Body of pancreas (tissue), 4 donors: ENCODE measurements at places on chromosomes 2 and 18. TPM values are rescaled to one million over a fixed set of nuclear protein-coding genes. Genes with fewer than 3 reads are reported as not detected.

NGEF gene
- 7.0 TPM for total RNA-seq

DNA sequence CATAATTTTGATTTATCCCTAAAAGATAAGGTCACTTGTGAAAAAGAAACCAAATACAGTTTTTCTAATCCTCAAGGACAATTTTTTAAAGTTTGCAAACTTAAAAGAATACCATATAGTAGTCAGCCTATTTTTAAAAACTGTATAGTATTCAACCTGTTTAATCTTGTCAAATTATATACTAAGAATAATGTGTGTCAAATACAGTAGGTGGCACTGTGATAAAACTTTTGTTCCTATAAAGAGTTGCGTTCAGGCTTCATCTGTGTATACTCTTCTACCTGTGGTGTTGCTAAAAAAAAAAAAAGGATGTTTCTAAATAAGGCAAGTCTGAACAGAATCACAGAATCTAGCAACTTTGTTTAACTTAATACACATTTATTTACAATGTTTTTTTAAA, 68.6 kb downstream of the CCDC138 start:
- DNase-seq, result no peak

DNA sequence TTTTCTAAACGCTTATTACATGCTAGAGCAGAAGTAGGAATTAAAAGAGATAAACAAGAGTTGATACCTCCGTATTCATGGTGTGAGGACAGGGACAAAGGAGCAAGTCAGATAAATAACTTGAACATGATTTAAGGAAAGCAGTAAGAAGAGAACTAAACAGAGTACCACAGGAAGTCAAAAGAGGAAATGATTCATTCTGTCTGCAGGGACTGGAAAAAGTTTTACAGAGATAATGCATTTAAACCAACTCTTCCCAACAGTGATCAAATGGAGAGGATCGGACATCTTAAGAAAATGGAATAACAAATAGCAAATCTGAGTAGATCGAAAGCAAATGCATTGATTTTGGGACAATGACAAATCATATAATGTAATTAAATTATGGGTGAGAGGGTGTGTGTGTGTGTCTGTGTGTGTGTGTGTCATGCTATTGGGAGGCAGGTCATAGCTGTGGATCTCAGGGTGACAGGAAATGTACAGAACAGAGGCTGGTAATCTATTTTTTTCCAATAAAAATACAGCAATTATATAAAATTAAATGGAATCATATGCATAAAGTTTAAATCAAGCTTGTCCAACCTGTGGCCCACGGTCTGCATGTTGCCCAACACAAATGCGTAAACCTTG, 113.4 kb downstream of the MC4R start:
- DNase-seq, result no peak

RIT2 gene
- not detected for total RNA-seq

GRCh38 chr2:11416186-11416585, 49.8 kb downstream of the E2F6 start:
- no peak for DNase-seq

- peak; percentile 1 for DNase-seq
Observed at GRCh38 chr2:238927746-238928519, 80.0 kb downstream of the TWIST2 start.

TNS1 gene
- total RNA-seq, result 174 TPM

GRCh38 chr2:56231361-56231760, 47.6 kb downstream of the CCDC85A start:
- no peak for DNase-seq

DNA sequence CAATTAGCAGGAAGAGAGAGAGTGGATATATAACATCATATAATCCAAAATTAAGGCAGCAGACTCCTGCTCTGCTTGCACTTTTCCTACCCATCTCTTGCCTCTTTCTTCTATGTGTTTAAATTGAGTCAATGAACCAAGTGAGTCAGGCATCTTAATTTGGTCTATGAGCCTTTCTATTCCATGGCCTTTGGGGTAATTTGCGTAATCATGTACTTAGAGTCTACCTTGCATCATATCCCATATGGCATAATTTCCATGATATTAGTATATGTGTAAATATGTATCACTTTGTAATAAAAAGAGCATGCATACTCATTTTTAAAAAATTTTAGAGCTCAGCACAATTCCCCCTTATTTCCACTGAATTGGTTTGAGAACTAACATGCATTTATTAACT, 555.2 kb downstream of the STK39 start:
- DNase-seq, result no peak

CHAC2 gene
- total RNA-seq, result 2.1 TPM

HOXD1 gene
- total RNA-seq, result not detected

- no peak for DNase-seq
Observed at GRCh38 chr2:69216535-69217332, 170.3 kb downstream of the GFPT1 start.

GRCh38 chr18:55384551-55385275, 203.3 kb downstream of the TCF4 start:
- peak; percentile 7 for DNase-seq

GRCh38 chr2:25292408-25292807, 49.3 kb downstream of the DNMT3A start:
- DNase-seq, result no peak

DNA sequence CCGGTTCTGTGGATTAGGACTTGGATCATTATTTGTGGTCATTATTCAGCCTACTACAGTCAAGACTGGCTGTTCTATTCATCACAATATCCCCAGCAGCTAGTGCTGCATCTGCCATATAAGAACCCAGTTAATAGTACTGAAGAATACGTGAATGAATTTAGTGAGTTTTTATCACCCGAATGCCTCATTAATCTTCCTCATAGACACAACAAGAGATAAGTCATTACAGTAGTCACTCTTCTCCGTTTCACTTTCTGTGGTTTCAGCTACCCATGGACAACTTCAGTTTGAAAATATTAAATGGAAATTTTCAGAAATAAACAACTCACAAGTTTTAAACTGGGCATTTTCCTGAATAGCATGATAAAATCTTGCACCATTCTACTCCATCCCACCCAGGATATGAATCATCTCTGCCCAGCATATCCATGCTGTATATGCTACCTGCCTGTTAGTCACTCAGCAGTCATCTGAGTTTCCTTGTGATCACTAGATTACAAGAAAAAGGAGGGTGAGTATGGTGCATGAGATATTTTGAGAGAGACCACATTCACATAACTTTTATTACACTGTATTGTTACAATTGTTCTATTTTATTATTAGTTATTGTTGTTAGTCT, 363.7 kb upstream of the CHAC2 start:
- DNase-seq, result no peak

DIPK1C gene
- total RNA-seq, result not detected

DNA sequence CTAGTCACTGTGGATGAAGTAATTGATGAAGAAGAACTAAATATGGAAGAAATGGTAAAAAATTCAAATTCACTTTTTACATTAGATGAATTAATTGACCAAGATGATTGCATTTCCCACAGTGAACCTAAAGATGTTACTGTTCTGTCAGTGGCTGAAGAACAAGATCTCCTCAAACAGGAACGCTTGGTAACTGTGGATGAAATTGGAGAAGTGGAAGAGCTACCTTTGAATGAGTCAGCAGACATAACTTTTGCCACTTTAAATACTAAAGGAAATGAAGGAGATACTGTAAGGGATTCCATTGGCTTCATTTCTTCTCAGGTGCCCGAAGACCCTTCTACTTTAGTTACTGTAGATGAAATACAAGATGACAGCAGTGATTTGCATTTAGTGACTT, 26.6 kb upstream of the DYSF start:
- no peak for DNase-seq

DNA sequence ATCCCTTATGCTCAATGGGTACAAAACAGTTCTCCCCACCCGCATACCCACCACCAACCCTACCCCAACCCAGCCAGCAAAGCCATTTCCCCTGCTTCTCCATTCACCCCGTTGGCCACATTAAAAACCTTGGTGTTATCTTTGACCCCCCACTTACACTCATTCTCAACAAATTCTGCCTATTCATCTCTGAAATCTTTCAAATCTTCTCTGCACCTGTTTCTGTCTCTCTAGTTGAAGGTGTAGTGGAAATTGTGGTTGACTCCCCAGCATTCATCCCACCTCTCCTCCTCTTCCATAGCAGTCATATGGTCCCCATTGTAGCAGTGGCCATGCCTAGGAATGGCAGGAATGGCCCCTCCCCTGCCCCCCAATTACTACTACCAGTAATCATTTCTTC, 20.5 kb upstream of the TET3 start:
- DNase-seq, result no peak

CAPN14 gene
- total RNA-seq, result not detected

DNA sequence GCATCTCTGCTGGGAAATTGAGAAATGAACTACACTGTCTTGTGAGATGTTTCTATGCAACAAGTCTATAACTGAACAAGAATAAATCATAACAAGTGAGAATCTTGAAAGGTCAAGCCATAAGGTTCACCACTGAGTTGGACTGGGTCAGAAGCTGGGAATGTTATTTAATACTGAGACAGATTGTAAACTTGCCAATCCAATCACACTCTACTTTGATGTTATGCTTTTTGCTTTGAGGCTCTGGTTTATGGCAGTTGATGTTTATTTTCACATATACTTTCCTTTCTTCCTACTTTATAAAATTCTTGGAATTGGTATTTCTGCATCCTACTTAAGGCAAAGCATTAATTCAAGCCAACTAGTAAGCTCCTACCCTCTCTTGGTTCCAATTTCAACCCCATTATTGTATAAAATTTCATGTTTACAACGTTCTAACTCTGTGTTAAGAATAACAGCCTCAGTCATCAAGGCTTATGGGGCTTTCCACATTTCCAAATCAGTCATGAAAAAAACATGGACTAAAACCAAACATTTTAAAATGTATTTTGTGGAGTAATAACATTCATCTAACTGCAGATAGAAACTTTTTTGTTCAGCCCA, 533.4 kb downstream of the NYAP2 start:
- DNase-seq, result no peak

LINC00305 gene
- total RNA-seq, result not detected

- DNase-seq, result no peak
Observed at GRCh38 chr18:78922856-78923255, 56.8 kb upstream of the SALL3 start.

CABYR gene
- total RNA-seq, result not detected

KIAA2012 gene
- total RNA-seq, result not detected

KCNG2 gene
- total RNA-seq, result not detected

KCNJ3 gene
- total RNA-seq, result 0.33 TPM

- DNase-seq, result no peak
Observed at GRCh38 chr2:240785424-240786335, 34.3 kb downstream of the KIF1A start.

DNA sequence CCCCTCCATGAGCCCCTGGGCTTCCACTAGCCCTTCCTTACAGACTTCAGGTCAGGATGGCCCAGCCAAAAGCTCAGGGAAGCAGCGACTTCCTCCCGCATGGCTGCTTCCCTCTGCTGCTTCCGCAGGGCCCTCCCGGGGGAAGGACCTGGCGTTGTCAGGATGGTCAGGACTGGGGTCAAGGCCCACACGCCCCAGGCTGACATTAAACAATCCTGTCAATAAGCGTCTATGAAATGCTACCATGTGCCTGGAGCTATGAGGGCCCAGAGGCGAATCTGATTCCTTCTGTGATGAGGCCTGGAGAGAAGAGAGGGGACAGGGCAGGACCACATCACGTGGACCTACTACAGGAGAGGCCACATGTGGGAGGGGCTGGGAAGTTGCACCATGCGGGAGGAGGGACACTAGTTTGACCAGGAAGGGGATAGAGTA, 17.3 kb downstream of the CYS1 start:
- DNase-seq, result no peak

RGPD4 gene
- total RNA-seq, result not detected

ADRA2B gene
- total RNA-seq, result under 0.01 TPM

RALBP1 gene
- 22.1 TPM for total RNA-seq

NTSR2 gene
- not detected for total RNA-seq

DNA sequence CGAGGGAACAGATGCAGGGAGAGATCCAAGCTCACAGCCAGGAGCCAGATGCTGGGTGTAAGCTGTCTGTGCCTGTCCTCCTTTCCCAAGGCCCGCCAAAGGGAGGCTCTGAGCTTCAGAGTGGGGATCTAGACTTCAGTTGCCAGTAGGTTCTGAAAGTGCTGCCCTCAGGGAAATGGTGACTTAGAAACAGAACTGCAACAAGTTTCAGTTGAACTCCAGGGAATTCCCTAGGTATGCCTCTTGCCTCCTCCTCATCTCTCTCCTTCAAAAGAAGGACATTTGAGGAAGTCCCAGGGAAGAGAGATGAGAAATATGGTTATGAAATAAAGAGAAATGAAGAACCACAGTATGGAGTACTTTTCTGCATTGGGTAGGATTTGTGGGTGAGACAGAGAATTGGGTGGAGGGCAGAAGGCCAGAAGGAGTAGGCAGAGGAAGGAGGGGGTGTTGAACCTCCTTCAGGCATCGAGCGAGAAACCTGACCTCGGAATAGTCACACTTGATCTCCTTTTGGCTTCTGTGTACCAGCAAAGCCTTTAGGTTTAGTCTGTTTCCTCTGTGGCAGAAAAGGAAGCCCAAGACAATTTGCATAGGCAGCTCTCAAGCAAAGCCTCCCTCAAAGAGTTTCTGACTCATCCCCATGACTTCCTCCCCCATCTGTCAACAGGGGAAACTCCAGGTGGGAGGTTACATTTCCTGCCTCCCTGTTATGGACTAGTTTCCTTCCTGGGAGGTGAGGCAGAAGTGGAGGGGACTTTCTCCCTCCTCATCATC, 45.7 kb downstream of the QPCT start:
- no peak for DNase-seq

DNA sequence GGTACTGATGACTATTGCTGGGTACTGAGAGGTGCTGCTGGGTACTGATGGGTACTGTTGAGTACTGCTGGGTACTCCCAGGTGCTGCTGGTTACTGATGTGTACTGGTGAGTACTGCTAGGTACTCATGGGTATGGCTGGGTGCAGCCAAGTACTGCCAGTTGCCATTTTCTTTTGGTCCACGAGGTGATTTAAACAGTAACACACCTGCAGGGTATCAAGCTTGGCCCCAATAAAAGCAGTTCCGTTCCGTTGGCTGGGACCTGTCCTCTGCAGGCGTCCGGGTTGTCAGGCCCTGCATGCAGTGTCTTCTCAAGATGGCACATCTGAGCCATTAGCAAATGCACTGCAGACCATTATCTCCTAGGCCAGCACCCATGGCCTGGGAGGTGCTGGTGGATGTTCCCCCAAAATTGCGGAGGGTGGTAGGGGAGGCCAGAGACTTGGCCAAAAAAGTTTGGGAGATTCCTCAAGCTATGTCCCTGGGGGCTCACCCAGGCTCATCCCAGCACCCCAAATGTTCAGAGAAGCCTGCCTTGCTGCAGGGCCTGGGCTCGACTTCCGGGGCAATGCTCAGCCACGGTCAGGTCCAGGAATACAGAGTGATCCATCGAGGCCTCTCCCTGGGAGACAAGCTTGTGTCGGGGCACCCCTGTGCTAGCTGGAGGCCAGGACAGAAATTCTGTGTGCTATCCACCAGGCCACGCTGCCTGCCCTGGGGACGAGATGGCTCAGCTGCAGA, 165.2 kb downstream of the TWIST2 start:
- no peak for DNase-seq

C2orf78 gene
- not detected for total RNA-seq
